Retina (tissue), 1 donor: ENCODE measurements at places on chromosomes 5 and 9.

GRCh38 chr5:107849118-107849517 lies 178.4 kb upstream of the EFNA5 start:
- no peak for DNase-seq

DNA sequence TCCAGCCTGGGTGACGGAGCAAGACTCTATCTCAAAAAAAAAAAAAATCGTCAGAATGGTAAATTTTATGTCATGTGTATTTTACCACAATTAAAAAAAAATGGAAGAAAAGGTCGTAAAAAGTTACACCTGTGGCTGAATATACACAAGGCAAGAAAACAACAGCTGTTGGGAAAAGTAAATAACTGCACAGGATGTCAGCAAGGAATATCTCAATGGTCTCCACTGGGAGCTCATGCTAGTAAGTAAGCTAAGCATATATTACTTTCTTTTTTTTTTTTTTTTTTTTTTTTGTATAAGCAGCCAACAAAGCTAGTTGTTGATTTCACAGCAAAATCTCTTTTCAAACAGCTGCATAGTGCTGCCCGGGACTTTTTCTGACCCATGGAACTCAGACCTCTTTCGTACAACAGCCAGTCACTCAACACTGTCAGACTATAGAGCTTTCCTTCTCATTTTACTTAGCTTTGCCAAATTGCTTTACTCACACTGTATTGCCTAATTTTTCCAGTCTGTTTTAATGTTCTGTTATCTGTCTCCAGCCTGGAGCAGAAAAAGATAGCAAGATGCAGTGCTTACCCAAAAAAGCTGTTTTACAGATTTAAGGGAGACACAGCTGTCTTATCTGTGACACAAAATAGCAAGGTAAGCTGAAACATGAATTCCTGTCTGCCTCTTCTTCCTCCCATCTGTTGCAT lies 175.9 kb downstream of the ENC1 start:
- DNase-seq, result no peak

GRCh38 chr5:168822745-168823281 lies 243.6 kb upstream of the PANK3 start:
- DNase-seq, result no peak

GRCh38 chr5:149497357-149497756 lies 53.9 kb downstream of the CSNK1A1 start:
- no peak for DNase-seq
